Stimulated activated CD4-positive, alpha-beta T cell treated with anti-CD3 and anti-CD28 coated beads, Interleukin-1b, Interleukin-23, amount 100 ng/mL, for 4 hours (primary cell): ENCODE measurements at places on chromosomes 3 and 15.
A peak's percentile ranks its signal among the peaks of the same experiment; 100 is the strongest.

- no peak for DNase-seq
Observed at GRCh38 chr3:158486200-158486599, 84.8 kb upstream of the MLF1 start.

DNA sequence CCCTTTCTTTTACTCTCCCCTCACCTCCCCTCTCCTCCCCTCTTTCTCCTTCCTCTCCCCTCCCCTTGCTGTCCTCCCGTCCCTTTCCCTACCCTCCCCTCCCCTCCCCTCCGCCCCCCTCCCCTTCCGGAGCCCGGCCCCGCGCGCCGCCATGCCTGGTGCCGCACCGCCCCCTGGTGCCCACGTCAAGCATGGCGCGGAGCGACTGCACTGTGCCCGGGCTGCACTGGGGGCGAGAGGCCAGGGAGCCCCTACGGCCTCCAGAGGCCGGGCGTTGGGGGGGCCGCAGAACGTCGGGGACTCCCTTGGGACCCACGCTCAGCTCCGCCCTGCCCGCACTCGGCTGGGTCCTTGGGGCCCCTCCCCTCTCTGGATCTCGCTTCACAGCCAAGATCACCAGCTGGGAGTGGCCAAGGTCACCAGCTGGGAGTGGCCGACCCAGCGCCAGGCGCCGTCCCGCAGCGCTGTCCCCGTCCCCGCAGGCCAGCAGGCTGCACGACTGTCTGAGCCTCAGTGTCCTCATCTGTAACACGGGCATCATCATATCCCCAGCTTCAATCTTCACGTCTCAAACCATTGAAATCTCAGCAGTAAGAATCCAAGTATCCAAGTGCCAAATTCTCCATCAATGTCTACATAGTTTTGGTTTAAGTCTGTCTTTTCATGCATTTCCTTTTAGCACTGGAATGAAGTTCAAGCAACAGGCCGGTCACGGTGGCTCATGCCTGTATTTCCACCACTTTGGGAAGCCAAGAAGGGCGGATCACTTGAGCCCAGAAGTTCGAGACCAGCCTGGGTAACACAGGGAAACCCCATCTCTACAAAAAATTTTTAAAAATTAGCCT lies 42.5 kb downstream of the TPRA1 start:
- peak; percentile 74 for DNase-seq

DNA sequence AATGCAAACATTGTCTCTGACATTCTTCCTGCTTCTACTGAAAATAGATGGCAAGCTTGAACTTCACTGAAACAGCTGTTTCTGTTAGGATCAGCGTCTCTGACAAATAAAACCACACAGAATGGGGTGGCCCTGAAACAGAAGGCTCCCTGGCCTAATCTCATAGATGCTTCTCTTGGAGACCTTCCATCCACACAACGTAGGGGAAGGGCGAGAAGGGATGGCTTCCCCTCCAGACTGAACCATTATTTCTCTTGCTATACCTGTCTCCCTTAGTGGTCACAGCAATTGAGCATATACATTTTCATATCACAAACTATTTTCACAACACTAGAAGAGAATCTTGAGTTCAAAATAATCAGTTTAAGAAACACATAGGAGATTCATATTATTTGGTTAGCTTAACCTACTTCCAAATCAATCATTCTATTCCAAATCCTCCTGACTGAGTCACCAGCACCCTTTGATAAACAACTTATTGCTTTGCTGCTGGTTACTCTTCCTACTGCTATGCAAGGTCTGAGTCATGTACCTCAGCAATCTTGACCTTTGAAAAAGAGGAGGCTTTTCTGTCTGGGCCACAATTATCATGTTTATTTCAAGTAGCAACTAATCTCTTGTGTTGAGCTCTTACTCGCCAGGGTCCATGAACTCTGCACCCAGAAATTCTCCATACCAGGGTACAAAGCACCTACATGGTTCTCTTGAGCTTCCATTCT lies 45.5 kb downstream of the CBLB start:
- no peak for DNase-seq

GRCh38 chr3:106440672-106441071 lies 571.9 kb upstream of the CBLB start:
- DNase-seq, result no peak

DNA sequence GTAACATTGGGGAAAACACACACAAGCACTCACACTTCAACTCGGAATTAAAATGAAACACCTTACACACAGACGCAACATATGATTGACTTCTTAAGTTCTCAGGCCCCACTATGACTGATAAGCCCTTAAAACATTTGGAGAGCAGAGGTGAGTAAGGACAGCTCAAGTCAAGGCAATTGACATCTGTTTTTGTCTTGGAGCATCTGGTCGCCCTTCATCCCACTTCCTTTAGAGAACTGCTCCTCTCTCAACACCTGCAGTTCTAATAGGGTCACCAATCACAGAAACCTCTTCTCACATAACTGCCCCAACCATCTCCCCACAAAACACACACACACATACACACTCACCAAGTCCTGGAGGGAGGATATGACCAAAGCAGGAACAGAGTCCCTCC lies 43.4 kb downstream of the ERC2 start:
- no peak for DNase-seq

DNA sequence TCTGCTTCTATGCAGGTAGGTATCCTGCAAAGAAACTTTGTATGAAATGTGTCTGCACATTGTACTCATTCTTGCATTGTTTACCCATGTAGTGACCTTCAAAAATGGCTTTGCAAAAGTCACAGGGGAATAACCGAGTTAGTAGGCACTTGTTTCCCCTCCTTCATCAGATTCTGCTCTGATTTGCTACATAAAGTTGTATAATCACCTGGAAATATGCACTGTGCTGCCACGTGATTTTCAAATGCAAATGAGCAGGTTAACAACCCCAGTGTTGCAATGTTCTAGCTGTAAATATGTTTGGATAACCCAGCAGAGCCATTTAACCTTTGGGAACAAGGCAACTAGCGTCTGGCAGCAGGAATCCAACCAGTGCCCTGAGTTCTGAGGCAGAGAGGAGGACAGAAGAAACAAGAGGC lies at the start of gene KNG1:
Gene KNG1, plus strand, starts transcription at position 321 of the 419 bp plus-strand sequence. CDS start 184 bp downstream, outside the sequence.
- no peak for DNase-seq

GRCh38 chr15:81749716-81750375 lies 296.0 kb downstream of the MEX3B start:
- DNase-seq, result no peak

DNA sequence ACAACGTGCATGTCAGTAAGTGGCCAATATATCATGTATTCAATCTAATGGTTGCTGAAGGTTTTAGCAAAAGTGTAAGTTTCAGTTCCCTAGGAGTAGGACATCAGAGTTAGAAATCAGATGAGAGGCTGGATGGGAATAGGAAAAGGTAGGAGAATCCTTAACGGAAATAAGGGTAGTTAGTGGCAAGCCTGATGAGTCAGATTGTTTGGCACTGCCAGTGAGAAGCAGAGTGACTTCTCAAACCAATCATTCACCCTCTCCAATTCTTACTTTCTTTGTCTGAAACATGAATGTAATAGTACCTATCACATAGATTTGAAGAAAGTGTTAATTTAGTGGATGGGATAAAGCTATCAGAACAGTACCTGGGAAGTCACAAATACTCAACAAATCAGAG lies 894.0 kb downstream of the NTRK3 start:
- no peak for DNase-seq

DNA sequence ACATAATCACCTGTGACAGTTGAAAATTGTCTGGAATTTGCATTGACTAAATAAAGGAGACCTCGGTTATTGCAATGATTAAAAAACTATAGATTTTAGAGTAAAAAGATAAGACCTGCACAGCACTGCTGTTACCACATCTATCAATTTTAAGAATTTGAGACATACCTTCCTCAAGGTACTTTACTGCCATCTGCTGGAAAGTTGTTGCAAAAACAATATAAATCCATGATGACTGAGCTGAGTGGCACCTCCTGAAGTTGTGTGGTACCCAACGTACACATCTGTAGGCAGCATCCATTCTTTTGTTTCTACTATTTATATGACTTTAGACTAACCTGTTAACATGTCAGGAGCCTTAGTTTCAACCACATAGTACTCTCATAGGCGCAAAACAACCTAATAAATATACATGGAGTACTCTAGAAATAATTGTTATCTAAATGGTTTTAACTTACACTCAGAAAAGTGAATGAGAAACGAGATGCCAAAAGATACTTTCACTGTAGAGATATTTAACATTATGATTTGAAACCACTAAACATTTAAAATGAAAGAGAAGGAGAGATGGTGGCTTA lies 106.7 kb downstream of the GHSR start:
- peak; percentile 16 for DNase-seq

DNA sequence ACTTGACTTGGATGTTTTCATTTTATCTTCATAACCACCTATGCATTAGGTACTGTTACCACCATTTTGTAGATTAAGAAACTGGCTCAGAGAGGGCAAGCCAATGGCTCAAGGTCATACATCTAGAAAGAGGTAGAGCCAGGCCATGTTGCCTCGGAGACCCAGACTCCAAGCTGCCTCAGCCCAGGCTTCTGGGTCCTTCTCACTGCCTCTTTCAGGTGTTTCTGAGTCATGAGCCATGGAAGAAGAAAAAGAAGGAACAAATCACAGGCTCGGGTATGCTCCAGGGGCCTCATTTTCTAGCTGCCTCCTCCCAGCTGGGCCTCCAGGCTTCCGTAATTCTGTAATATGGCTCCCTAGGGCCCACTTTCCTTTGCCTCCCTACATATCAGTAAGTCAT lies 226.5 kb upstream of the TOPAZ1 start:
- DNase-seq, result no peak

DNA sequence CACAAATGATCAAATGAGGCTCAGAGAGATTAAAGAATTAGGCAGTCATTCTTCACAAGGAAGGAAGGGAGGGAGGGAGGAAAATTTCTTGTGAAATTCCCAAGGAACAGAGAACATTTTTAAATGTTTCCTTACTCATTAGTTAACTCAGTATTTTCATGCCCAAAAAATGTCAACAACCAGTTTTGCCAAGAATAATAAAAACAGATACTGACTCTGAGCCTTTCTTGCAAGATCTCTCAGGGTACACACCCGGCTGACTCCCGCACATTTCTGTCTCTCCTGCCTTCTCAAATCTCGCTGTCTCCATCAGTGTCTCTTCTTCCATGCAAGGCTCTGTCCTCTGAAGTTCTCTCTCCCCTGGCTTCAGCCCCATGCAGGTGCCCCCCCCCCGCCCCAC lies 265.9 kb downstream of the TJP1 start:
- no peak for DNase-seq

GRCh38 chr3:99803297-99803696 lies 14.4 kb upstream of the CMSS1 start:
- DNase-seq, result no peak
